ENCODE measurements at places on chromosomes 16 and 17.

- DNase-seq, result no peak
Measured at GRCh38 chr16:61544165-61544564, 492.1 kb downstream of the CDH8 start.

- DNase-seq, result no peak
Measured at GRCh38 chr16:4968879-4969483, 10.9 kb downstream of the SEC14L5 start.

DNA sequence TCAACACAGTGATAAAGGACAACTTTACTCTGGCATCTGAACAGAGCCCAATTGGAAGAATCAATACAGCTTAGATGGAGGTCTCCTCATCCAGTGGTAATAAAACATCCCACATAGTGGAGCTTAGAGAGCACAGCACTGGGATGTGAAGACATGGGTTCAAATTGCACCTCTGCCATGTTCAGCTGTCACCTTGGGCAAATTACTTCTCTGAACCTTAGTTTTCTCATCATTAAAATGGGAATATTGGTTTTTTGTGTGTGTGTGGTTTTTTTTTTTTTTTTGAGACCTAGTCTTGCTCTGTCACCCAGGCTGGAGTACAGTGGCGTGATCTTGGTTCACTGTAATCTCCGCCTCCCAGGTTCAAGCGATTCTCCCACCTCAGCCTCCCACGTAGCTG is 13.6 kb upstream of the KRT10 start:
- DNase-seq, result no peak

DNA sequence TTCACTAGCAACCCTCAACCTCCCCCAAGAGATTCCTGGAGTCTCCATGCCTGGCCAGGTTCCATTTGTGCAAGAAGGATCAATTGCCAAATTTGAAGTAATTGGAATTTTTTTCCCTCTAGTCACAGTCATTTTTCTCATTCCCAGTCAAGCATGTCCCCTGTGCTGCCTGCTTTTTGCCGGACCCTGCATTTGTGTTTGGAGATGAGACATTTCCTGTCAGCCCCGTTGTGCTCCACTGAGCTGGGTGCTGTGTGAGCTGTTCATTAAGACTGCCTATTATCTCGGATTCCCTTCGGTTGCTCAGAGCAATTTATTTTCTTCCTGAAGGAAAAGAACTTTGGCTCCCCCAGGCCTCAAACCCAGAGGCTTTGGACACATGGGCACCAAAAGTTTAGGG is 201.0 kb upstream of the NLRP1 start:
- no peak for DNase-seq

DNA sequence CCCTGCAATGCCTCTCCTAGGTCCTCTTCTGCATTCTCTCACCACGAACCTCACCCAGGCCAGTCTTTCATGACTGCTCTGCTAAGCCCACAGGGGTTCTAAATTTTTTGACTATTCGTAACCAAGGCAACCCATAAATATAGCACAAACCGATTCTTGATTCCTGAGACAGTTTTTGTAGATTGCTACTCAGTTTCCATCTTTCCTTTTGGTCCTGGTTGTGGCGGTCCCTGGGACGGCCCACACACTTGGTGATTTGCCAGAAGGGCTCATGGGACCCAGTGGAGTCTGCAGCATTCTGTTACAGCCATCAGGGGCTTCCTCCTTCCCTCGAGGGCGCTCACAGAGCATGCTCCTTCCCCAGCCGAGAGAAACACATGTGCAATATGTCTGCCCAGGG is 23.4 kb upstream of the MGAT5B start:
- no peak for DNase-seq

GRCh38 chr17:78709119-78709681 is 72.9 kb downstream of the CYTH1 start:
- DNase-seq, result no peak

DNA sequence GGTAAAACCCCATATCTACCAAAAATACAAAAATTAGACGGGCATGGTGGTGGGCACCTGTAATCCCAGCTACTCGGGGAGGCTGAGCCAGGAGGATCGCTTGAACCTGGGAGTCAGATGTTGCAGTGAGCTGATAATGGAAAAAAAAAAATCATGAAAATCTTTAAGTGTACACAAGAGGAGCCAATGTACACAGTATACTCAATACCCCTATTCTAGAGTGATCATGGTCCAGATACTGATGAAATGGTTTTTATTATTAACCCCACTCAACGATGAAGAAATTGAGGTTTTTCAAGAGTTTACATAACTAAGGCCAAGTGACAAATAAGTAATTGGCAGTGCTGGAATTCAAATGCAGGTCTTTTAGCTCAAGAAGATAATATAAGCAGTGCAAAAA is 11.5 kb downstream of the HSD17B2 start:
- no peak for DNase-seq

GRCh38 chr16:72397876-72398275 is 225.9 kb upstream of the PMFBP1 start:
- no peak for DNase-seq

GRCh38 chr17:6100146-6100545 is 30.0 kb downstream of the WSCD1 start:
- no peak for DNase-seq
